ENCODE measurements at places on chromosomes 12 and 14.

GRCh38 chr14:35385042-35385839, 19.3 kb downstream of the NFKBIA start:
- DNase-seq, result no peak

DNA sequence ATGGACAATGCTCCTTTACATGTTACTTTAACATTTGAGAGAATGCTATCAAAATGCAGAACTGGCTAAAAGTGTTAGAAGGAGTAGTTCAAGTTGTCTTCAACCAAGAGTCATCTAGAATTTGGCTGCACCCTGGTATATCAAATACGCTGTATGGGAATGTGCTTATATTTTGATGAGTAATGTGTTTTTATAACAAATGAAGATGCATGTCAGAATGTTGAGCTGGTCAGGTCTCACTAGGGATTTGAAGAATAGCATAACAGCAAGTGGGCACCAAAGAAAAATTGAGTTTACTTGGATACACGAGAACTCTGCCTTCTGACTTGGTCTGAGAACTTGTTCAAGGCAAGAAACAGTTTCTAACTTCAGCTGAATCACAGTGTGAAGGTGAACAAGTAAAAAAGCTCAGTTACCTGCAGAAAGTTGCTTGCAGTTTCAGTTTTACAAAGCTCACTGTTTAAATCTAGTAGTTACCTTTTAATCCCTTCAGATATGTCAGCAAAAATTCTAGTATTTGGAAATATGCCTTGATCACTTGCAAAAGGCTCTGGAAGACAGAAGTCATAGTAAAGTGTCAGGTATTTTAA, 82.3 kb downstream of the PDE3A start:
- DNase-seq, result no peak

- no peak for DNase-seq
These were observed 84.9 kb downstream of the CCDC60 start for GRCh38 chr12:119419381-119419780.

DNA sequence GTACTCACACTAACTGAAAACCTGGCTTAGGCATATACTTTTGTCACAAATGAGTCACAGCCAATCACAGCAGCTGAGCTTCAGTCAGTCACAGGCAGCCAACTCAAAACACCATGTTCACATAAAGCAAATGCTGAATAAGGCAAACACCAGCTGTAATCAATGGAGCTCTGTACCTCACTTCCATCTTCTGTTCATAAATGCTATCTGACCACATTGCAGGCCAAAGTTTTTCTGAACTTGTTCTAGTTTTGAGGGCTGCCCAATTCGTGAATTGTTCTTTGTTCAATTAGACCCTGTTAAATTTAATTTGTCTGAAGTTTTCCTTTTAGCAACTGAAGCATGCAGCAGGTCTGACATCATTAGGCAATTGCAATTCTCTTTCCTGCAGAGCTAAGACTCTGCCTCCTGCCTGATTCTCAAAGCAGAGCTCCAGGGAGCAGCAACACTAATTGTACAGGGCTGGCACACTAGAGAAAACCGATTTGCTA, 129.9 kb downstream of the WIF1 start:
- DNase-seq, result no peak

DNA sequence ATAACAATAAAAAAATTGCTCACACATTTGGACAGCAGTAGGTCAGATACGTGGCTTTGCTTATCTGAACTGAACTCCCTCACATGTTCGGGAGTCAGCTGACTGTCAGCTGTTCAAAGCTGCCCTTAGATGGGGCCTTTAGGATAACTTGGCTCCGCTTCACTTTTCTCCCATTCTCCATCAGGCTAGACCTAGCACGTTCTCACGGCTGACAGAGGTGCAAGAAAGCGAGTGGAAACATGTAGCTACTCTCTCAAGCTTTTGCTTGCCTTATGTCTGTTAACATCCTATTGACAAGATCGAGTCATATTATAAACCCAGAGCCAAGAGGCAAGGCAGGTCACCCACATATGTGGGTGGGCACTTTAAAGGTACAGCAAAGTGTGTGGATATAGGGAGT, 112.0 kb upstream of the PDZRN4 start:
- DNase-seq, result no peak

- no peak for DNase-seq
These were observed 118.2 kb downstream of the SCARB1 start for GRCh38 chr12:124745465-124745890.

DNA sequence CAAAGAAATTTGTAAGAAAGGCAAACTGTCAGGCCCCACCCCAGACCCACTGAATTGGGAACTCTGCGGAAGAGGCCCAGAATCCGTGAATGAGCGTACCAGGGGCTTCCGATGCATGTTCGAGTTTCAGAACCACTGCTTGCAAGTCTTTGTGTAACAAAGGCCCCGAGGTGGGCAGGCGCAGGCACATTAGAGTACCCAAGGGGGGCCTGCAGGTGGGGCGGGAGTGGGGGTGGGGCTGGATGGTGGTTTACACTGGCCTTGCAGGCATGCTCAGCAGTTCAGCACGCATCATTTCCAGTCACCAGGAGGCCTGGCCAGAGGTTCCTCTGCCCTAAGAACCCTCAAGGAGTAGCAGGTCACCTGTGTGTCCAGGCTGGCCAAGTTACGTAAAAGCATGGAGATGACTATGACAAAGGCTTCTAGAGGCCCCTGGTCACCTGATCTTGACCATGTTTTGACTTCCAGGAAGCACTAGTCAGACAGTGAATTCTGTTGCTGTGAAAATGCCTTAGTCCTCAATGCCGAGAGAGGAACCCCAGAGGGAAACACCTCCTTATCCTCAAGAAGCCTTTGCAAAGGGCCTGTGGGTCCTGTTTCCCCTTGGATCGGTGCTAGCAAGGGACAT, 33.2 kb upstream of the IRF2BPL start:
- no peak for DNase-seq

DNA sequence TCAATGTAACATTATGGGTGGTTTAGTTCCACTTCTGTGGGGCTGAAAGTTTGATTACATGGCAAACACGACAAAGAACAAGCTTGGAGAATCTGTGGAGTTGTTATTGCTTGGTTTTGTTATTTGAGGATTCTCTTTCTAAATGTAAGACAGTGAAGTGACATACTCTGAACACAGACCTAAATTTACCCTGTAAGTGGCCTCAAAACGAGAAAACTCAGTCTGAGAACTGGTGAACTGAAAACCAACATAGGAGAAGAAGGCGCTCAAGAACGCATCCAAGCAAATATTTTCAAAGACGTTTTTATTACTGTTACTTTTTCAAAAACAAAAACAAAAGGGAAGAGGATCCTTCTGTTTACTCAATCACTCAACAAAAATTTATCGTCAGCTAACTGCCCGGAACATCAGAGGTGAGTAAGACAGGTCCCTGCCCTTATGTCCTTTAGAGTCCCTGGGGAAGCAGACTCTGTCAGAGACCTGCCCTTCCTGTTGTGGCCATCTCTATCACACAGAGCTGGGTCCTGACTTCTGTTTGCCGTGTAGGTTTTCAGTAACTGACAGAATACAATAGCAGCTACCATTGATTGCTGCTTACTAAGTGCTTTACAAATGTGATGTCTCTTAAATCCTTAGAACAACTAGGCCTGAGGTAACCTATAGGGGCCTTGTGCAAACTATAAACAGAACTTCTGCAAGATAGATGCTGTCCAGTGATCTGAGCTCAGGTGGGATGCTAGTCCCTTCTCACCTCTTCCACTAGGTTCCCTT, 79.3 kb upstream of the C12orf71 start:
- no peak for DNase-seq

GRCh38 chr14:100291305-100292075, 14.8 kb downstream of the SLC25A29 start:
- DNase-seq, result no peak

GRCh38 chr12:89918172-89918846, 209.7 kb upstream of the ATP2B1 start:
- DNase-seq, result no peak

DNA sequence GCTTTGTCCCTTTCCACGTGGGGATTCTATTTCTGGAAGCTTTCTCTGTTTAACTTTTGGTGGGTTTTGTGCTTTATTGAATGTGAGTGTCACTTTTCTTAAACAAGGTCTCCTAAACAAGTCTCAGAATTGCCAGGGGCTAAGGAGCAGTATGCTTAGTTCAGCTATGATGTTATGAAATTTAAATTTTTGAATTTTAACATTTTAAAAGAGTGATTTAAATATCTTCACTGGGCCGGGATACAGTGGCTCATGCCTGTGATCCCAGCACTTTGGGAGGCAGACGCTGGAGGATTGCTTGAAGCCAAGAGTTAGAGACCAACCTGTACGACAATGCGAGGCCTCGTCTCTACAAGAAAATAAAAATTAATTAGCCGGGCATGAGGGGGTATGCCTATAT, 276.2 kb downstream of the ERC1 start:
- DNase-seq, result no peak

DNA sequence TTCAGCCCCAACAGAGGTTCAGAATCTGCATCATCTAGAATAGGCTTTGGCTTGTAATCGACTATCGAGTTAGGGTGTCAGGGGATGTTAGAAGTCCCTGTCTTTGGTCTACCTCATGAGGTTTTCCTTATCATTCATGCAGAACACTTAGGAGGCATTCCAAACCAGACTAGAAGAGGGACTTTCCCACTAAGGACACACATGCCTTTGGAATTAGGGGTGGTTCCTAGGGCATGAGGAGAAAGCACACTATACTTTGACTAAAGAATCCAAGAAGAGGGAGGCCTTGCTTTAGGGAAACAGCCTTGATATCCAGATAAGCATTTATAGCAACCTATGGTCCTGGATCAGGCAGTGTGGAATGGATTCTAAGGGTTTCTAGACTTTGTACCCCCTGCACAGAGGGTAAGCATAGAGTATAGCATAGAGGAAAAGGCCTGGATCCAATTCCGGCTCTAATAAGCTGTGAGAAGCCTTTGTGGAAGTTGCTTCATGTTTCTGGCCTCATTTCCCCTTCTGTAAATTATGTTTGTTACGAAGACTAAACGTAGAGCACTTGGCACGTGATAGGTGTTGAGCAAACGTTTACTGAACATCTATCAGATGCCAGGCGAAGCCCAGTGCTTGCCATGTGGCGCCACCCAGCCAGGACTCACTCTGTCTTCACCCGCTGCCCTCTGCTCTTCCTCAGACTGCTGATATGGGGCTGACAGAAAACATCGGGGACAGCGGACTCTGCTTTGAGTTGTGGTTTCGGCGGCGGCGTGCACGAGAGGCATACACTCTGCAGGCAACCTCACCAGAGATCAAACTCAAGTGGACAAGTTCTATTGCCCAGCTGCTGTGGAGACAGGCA, 13.2 kb downstream of the ZNF219 start:
- no peak for DNase-seq

DNA sequence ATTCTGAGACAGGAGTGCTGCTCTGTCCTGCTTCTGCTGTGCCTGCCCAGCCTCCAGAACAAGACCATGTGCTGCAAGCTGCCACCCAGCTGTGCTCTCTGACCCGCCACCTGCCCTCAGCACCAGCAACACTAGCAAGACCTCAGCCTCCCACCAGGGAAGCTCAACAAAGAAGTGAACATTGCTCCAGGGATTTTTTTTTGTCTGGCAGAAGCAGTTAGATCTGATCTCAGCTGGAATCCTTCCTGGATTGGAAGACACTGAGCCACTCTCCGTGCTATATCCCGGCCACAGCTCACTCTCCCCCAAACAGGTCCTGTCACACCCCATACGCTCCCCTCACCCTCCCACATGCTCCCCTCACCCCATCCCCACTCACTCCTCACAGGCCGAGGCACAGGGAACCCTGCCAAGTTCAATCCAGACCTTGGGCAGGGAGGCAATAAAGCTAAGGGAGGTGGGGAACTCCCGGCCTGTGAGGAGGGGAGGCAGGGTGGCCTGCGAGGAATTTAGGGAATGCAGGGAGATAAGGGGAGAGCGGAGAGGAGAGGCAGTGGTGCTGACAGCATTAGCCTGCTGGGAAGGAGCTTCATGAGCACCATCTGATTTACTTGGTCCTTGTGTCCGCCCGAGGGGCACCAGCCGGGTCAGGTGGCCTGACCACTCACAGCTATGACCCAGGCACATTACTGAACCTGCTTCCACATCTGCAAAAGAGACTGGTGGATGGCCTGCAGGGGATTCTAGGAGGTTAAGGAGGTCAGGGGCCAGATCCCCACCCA, 29.7 kb downstream of the CCDC85C start:
- DNase-seq, result no peak

DNA sequence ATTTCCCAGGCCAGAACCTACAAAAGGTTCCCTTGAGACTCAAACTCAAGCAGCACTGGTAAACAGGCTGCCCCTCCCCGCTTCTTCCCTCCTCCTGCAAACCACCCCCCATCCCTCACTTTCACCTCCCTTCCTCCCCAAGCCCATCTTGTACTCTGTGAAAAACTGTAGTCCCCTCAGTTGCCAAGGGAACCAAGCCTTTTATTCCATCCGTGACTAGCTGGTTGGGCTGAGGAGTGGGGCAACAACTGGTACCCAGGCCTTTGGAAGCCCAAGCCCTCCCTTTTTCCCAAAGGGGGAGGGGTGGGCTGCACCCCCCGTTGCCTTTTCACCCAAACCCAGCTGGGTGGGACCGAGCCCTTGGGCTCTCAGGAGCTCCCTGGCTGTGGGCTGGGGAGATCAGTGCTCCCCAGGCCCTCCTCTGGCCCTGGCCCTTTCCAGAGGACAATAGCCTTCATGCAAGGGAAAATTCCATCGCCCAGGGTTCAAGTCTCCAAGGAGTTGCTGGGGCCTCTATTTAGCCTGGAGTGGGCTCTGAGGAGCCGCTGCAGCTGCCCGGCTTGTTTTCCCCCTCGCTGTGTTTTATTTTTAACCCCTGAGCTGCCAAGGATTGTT, 61.9 kb downstream of the ZFP36L1 start:
- no peak for DNase-seq

GRCh38 chr12:118061873-118062843, 1.2 kb upstream of the WSB2 start:
- no peak for DNase-seq

- DNase-seq, result no peak
These were observed 26.6 kb downstream of the DCN start for GRCh38 chr12:91155990-91156389.

DNA sequence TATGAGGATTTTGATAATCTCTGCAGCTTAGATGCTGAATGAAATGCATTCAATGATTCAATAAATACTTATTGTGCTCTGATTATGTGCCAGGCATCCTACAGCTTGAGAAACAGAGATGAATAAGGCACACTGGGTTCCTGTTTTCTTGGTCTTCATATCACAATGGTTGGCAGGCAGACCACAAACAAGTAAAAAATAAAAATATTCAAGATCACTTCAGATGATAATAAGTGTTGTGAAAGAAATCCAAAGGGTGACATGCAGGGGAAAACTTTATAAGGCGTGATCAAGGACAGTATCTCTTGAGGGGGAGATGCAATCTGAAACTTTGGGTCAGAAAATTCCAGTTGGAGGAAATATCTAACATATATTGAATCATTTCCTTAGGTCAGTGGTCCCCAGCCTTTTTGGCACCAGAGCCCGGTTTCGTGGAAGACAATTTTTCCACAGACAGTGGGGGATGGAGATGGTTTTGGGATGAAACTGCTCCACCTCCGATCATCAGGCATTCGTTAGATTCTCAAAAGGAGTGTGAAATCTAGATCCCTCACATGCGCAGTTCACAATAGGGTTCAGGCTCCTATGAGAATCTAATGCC, 73.7 kb upstream of the RAP1B start:
- no peak for DNase-seq

DNA sequence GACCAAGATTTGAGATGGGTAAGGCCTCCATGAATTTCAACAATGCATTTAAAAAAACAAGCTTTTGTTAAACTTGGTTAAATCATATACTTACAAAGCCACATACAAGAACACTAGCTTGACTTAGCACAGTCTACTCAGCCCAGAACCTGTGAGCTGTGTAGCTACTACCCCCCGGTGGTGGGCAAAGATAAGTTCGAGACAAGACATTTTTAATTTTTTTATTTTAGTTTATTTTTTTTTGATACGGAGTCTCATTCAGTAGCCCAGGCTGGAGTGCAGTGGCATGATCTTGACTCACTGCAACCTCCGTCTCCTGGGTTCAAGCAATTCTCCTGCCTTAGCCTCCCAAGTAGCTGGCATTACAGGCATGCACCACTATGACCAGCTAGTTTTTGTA, 3.7 kb upstream of the NECAP1 start:
- DNase-seq, result peak; percentile 46
